ENCODE measurements at places on chromosomes 12 and 14. TPM values are rescaled to one million over a fixed set of nuclear protein-coding genes. Genes with fewer than 3 reads are reported as not detected.

MRPL51 gene
- total RNA-seq, result 124 TPM

ERBB3 gene
- 0.33 TPM for total RNA-seq

PLCZ1 gene
- total RNA-seq, result not detected

RND1 gene
- 2.1 TPM for total RNA-seq

P2RX2 gene
- total RNA-seq, result not detected

ARHGEF25 gene
- total RNA-seq, result 1.1 TPM

PMCH gene
- not detected for total RNA-seq

TMEM121 gene
- 5.9 TPM for total RNA-seq

RNF212B gene
- total RNA-seq, result not detected

NTN4 gene
- total RNA-seq, result 731 TPM

ZFP36L1 gene
- total RNA-seq, result 12.2 TPM

FAR2 gene
- total RNA-seq, result 60.5 TPM

PLA2G1B gene
- not detected for total RNA-seq

EML1 gene
- total RNA-seq, result 40.1 TPM

CD69 gene
- total RNA-seq, result 0.09 TPM

KRT82 gene
- not detected for total RNA-seq

GLIPR1L1 gene
- total RNA-seq, result not detected

CPNE6 gene
- not detected for total RNA-seq

GLS2 gene
- 0.11 TPM for total RNA-seq

LRTM2 gene
- not detected for total RNA-seq

GPD1 gene
- not detected for total RNA-seq

GZMH gene
- total RNA-seq, result not detected

LPAR5 gene
- under 0.01 TPM for total RNA-seq

Data from dermis lymphatic vessel endothelial cell (primary cell).